ENCODE measurements at places on chromosomes 3 and 15. TPM values are rescaled to one million over a fixed set of nuclear protein-coding genes. Genes with fewer than 3 reads are reported as not detected.

Gene TM4SF18
- 4.1 TPM for total RNA-seq

DNA sequence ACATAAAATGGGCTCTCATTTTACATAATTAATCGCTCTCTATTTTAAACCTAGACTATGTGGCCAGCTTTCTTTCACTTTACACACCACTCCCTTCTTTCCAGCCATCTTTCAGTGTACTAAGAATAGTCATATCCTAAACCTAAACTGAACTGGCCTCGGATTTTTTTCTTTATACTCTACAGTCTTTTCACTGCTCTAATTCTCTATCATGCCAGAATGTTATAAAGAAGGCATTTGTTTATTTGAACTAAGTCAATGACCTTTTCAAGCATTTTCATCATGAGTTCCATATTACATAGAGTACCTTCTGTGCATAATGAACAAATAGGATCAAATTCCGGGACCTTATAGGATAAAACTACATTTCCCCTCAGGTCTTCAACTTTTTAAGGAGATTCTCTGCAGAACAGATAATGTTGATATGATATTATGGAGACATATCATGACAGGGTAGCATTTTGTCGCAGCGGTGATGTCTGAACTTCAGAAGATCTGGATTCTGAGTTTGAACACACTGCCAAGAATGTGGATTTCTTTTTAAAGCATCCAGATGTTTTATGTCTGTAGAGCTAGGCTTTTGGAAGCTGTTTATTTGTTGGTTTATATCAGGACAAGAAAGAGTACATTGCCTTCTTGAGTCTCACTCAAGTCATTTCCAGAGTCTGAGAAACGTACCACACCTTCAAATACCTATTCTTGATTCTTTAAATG lies 1047.3 kb downstream of the MCTP2 start:
- DNase-seq: no peak

DNA sequence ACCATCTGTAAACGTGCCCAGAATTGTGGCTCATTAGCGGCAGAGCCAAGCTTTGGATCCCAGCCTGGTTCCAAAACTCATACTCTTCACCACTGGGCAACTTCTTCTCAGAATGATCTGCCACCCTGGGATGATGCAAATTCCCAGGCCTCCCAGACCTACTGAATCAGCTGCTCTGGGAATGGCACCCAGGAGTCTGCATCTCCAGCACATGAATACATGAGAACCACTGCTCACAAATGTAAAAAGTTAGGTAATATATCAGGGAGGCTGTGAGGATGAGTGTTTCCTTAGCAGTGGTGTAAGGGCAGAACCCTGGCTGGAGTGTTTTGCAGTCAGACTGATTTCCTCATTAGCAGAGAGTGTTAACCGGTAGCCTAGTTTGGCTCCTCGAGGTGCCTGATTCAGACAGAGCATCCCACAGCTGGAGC lies 94.2 kb downstream of the LIPC start:
- DNase-seq: peak; percentile 35

DNA sequence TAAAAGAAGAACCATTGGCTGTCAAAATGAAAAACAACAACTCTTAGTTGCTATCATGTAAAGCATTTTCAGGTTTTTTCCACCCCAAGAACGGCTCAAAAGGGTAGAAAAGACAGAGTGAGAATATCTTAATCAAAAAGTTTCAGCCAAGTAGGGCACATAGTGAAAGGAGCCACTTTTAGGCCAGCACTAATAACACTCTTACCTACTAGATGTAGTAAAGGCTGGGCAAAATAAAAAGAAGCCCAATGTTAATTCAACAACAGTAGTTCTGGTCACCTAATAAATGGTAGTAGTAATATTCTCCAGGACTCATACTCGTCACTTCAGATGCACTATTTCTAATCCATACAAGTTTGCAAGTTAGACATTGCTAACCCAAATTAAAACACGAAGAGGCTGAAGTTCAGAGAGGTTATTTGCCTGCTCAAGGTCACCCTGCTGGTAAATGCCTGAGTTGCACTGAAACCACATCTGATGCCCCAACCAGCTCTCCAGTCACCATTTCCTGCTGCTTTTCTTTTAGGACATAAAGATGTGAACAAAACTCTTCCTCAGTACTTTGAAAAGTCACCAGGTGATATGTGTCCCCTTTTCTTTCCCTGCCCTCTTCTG lies 7.5 kb downstream of the GOLIM4 start:
- DNase-seq: no peak

Gene PAK6
- 2.6 TPM for total RNA-seq

DNA sequence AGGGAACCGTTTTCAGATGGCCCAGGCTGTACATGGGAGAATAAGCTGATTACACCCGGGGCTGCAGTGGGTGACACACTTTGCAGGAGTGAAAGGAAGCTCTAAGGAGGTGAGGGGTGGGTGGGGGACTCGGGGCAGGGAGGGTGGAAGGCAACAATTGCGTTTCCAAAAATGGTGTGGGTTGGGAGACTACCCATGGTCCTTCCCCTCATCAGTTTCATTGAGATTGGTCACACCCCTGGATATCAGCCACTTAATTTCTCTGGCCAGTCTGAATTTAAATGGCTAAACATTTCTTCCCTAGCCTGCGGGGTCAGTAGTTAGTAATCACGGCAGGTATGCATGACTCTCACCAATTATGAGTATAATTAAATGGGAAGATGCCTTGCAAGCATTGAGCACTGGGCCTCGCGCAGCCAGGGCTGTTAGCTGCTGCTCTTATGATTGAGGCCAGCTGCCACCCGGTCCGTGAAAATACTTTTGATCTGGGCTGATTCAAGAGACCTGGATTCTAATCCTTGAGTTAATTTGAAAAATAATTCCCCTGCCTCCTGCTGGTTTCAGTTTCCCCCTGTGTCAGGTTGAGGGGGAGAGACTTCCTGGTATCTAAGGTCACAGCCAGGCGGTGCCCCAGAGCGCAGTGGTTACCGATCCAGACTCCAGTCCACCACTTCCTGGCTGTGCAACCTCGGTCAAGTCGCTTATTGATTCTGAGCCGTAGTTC lies 23.3 kb downstream of the SLC6A6 start:
- peak; percentile 82 for DNase-seq

GRCh38 chr3:157526036-157526435 lies 22.8 kb upstream of the VEPH1 start:
- no peak for DNase-seq

- peak; percentile 46 for DNase-seq
Observed at GRCh38 chr3:194279701-194280360, 71.3 kb downstream of the CPN2 start.

- DNase-seq: no peak
Observed at GRCh38 chr3:118948146-118948545, 86.5 kb downstream of the IGSF11 start.

Data from cardiac septum (tissue), 1 donor.